ENCODE measurements at places on chromosomes 7 and 10.

- no peak for DNase-seq
Measured at GRCh38 chr10:76719006-76719405, 918.6 kb downstream of the KCNMA1 start.

- DNase-seq = no peak
Measured at GRCh38 chr10:77104459-77104980, 533.1 kb downstream of the KCNMA1 start.

DNA sequence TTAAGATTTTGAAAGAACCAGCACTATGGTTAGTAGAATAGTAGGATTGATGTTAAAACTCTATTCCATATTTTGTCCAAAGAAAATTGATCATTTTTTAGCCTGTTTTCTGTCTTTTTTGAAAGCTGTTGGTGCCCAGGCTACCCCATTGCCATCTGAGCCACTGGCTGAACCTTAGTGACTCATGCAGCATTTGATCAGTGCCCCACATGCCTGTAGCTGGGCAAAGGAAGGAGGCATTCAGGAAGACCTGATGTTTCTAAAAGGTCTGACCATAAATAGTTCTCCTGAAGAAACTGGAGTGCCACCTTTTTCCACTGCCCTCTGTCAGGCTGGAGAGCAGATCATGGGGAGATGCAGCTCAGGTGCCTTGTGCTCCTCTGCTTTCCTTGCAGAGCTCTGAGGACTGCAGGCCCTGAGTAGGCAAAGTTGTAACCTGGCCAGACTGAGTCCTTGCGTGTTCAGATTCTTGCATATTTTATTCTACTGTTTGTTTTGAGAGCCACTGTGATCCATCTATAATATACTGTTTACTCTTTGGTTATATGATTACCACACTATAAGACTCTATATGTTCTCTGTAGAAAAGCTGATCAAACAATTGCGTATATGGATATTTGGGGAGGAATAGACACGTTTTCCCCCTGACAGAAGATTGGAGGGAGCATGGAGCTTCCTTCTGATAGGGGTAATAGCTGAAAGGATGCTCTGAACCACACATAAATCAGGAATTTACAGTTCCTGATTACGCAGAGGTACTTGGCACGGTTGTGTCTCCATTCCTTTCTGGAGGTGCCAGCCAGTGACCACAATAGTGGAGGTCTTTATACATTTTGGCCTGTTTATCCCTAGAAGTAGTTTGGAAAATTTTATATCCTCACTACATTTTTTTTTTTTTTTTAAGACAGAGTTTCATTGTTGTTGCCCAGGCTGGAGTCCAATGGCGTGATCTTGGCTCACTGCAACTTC is 48.9 kb upstream of the GJD4 start:
- no peak for DNase-seq

DNA sequence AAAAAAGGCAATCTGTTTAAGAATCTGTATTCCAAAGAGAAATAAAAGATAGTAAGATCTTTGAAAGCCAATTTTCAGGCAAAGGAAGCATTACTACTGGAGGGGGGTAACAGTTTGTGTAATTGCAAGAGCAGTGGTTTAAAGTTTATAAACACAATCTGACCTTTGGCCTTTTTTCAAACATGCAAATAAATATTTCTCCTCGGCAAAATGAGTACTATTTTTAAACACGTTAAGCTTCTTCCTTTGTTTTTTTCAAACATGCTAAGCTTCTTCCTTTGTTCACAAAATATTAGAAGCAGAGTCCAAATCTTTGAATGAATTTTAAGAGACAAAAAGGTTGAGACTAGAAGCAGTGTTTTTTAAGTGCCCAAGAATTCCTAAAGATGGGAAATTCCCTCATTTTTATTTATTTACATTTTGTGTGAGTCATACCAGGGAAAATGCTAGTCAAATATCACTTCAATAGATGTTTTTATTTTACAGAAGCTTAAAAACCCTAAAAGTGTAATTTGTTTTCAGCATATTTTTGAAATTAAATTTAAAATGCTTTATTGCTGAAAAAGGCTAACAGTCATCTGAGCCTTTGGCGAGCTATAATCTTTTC is 229.3 kb downstream of the GPR37 start:
- DNase-seq = no peak

- no peak for DNase-seq
Measured at GRCh38 chr10:54368984-54369383, 432.0 kb downstream of the PCDH15 start.
